HS-27A (cell line): ENCODE measurements at places on chromosomes 6 and 20.

DNA sequence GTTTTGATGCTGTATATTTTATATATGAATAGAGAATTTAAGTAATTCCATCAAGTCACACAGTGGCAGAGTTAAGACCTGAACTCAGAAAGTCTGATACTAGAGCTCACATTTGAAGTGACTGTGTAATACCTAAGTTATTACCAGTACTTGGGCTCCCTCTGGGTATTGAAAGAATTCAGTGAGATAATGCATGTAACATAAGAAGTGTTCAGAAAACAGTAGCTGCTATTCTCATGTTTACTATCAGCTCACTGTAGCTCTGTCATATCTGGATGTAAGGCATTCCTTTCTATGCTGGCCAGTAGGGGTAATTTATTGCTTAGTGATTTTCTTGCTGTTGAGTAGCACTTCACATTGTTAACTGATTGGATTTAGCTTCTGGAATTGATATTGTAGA, 44.6 kb downstream of the NKX2-4 start:
- peak; percentile 19 for DNase-seq

GRCh38 chr20:61588411-61589385, 336.6 kb downstream of the CDH4 start:
- no peak for DNase-seq

GRCh38 chr6:141199074-141199473, 933.7 kb upstream of the GJE1 start:
- DNase-seq = no peak

GRCh38 chr6:90350689-90351554, 54.3 kb upstream of the BACH2 start:
- DNase-seq = no peak

DNA sequence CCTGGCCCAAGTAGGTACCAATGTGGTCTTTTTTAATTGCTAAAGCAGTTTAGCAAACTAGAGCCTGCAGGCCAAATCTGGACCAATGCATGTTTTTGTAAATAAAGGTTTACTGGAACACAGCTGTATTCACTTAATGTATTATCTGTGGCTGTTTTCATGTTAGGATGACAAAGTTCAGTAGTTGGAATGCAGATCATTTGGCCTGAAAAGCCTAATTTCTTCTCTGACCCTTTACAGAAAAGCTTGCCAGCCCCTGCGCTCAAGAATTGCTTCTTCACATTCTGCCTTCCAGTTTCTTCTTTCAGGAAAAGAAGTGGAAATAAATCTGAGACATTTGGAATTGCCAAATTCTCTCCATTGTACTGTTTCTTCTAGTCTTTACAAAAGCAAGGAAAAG, 90.0 kb upstream of the MC3R start:
- no peak for DNase-seq

GRCh38 chr6:29899281-29899680, 43.1 kb upstream of the HLA-A start:
- DNase-seq = no peak

DNA sequence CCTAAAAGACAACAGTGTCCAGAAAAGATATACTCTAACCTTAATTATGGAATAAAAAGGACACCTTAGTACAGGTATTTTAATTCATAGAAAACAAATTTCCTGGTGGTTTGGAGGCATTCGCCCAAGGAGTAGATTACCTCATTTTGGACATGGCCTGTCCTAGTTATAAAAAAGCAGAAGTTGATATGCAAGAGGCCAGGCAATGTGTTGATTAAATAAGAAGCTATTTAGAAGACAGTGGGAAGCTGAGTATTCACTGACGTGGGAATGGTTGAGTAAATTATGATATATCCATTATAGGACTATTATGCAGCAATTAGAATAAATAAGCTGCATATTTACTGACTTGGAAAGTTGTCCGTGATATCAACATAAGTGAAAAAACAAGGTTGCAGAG, 314.9 kb downstream of the ALDH8A1 start:
- DNase-seq = no peak

GRCh38 chr6:51619042-51619799, 468.2 kb downstream of the PKHD1 start:
- no peak for DNase-seq

DNA sequence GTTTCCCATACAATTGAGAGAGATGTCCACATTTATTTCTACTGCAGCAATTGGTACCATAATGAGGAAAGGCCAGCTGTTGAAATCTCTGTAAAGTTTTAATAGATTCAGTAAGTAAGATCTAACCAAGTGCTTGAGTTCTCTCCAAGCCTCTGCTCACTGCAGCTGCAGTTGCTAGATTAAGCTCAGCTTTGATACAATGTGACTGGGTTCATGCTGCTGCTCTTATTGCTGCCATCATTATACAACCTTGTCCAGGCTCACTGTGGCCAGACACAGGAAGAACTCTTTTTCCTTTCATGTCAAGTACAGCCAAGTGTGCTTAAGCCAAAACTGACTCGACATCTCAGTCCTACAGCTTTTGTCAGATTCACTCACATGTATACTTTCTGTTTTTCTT, 423.5 kb downstream of the GJA1 start:
- no peak for DNase-seq

DNA sequence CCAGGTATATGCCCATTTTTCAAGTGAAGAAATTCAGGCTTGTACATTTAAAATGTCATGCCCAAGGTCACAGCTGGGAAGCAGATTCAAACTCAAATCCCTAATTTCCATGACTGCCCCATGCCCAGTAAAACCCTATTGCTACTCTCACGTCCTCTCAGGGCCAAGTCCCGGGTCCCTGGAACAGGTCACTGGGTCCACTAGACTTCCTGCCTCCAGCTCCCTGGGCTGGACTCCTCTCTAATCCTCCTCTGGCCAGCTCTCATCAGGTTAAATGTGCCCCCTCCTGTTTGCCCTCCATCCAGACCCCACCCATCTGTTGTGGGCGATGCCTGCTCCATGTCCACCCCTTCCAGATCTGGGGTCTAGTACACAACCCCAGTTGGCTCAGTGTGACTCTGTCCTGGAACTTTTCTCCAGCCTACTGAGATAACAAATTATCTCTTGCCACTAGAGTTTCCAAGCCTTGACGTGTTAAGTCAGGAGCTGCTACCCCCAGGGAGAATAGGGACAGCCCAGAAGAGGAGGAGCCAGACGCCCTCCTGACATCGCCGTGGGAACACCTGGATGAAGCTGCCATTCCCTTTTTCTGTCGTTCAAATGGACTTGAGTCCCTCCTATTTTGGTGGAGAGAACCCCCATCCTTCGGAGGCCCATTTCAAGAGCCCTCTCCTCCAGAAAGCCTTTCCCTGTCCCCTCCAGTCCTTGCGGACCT, 3.7 kb upstream of the SPDEF start:
- DNase-seq = no peak

- no peak for DNase-seq
Measured at GRCh38 chr6:169161572-169162167, 92.0 kb downstream of the THBS2 start.

GRCh38 chr6:83430611-83431544, at the start of gene ME1:
TSS of gene ME1 (minus strand) at chr6:83431051. CDS start at chr6:83430954, 97 bp downstream.
- DNase-seq = peak; percentile 40

GRCh38 chr6:79073888-79074287, 4.2 kb downstream of the PHIP start:
- DNase-seq = no peak
